ENCODE measurements at places on chromosomes 7 and 10.

DNA sequence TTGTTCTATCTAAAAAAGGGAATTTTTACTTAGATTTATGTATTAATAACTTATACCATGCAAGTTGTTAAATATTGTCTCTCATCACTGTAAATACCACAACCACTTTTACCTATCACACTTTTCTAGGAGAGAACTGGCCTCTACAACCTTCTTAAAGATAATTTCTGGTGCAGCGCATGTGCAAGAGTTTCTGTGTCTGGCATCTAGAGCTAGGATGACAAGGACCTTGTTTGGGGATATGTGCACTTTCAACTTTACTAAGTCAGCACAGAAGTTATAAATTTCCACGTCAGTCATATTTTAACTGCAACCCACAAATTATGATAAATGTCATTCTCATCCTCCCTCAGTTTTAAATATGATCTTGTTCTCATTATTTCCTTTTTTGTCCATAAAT is 156.9 kb upstream of the ADCY1 start:
- no peak for DNase-seq

GRCh38 chr10:128606055-128606454 is 479.8 kb upstream of the MKI67 start:
- DNase-seq, result no peak

DNA sequence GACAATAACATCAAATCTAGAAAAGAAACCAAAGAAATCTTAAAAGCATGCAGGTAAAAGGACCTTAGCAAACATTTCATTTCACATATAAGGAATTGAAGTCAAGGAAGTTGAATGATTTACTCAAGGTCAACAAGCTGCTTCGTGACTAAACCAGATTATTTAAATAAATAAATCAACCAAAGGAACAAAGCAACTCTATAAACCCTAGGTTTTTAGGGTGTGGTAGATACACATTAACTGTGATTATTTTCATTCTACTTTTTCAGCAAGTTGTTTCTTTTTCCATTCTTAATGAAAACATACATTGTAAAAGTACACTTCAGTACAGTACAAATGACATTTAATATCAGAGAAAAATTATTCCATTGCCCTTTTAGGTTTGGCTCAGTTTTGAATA is 382.0 kb upstream of the STEAP1 start:
- no peak for DNase-seq

DNA sequence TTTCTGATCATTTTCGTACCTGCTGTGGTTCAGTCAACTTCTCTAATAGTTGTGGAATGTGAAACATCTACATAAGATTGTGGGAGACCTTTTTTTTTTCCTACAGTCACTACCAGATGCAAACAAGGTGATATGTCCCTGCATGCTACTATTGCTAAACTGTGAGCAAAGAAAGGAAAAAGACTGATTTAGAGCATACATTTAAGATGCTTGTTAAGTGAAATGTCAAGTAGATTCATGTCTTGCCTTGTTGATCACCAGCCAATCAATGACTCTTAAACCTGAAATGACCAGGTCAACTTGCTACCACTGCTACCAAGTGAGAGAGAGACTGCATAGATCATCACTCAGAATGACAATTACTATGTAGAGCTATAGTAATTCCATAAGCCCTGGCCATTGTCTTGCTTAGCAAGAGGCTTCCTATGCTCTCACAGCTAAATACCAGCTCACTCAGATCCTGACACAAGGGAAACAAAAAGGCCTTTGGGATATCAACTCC is 84.3 kb upstream of the SKAP2 start:
- no peak for DNase-seq

GRCh38 chr7:159070431-159071148 is 74.1 kb downstream of the VIPR2 start:
- DNase-seq, result no peak

GRCh38 chr7:32217341-32218153 is 147.3 kb upstream of the PDE1C start:
- DNase-seq, result no peak

DNA sequence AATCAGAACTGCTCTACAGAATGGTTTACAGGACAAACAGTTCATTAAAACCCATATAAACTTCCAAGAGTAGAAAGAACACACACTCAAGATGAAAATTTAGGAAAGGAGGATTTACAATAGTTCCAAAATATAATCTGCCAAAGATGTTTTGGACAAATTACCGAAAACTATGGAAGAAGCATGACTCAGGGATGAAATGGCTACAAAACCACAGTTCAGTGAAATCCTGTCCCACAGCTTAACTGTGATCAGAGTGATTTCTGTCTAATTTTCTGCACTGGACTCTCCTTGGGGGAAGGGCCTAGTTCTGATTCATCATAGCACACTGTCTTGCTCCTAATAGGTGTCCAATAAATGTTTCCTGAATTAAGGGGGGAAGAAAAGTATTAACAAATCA is 82.2 kb downstream of the HIPK2 start:
- no peak for DNase-seq

GRCh38 chr7:102866535-102867215 is 46.1 kb upstream of the LRRC17 start:
- no peak for DNase-seq

GRCh38 chr10:48582970-48583369 is 21.9 kb downstream of the ARHGAP22 start:
- no peak for DNase-seq
